ENCODE measurements at places on chromosomes 4 and X. TPM values are rescaled to one million over a fixed set of nuclear protein-coding genes. Genes with fewer than 3 reads are reported as not detected.
A peak's percentile ranks its signal among the peaks of the same experiment; 100 is the strongest.

GRCh38 chr4:84264652-84265051 is 234.4 kb downstream of the NKX6-1 start:
- no peak for DNase-seq

DNA sequence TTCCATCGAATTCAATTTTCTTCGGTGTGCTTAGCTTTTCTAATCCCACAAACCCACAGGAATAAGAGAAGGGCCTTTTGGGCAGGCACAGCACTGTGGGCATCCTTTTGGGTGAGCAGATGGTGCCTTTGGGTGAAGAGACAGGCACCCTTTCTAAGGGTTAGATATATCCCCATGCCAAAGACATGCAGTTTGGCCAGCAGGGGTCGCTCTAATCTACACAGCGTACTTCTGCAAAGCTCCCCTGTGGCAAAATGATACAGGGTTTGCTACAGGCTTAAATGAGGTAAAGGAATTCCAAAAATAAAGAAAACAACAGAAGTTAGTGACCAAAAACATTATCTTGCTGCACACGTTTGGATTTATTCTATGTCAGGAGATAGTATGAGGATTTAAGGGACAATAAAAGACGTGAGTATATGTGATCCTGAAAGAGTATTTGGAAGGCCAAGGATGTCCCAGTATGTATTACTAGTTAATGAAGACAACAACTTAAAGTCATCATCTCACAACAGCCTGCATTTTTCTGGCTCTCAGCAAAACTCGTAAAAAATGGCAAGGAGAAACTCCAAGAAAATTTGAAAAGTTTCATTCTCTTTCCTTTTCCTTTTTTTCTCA is 49.5 kb downstream of the PHEX start:
- peak; percentile 61 for DNase-seq

- DNase-seq = no peak
Observed at GRCh38 chr4:127446427-127446885, 186.3 kb upstream of the INTU start.

DNA sequence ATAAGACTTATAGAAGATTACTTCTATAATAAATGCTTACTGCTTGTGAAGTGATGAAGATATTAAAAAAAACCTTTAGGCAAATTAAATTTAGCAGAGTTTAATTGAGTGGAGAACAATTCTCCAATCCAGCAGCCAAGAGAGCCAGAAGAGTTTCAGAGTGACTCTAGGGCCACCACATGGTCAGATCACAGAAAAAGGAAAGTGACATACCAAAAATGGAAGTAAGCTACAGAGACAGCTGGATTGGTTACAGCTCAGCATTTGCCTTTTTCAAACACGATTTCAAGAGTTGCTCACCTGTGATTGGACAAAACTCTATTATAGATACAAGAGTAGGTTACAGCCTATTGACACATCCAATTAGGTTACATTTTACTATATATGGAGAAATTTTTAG is 79.0 kb upstream of the TRAM1L1 start:
- DNase-seq = no peak

DNA sequence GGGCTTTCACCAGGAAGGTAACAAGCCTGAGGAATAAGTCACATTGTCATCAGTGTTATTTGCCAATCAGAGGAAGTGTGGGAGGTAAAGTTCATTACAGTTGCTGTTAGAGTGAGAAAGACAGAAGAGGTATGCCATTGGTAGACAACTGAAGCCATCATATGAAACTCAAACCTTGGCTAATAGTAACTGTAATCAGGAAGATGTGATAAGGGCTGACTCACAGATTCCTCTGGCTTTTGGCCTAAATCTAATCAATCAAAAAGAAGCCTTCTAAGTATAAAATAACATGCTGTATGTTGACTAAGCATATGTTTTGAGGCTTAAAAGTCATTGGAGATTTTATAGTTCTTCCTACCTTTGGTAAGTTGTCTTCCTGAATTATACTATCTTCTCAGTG is 242.8 kb downstream of the PCDH7 start:
- no peak for DNase-seq

DNA sequence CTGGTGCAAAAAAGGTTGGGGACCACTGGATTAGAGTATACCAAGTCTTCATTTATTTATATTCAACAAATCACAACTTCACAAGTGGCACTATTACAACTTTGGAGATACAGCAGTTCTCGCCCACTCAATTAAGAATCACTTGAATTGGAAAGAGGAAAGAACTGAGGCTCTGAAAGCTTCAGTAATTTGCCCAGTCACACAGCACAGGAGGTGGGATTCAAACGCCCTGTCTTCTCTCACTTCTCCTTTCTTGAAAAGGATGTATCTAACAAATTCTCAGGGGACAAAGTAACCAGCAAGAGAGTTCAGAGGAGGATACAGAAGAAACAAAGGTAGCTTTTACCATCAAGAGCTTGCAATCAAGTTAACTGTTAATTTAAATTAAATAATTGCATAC is 12.4 kb downstream of the SMIM14 start:
- peak; percentile 41 for DNase-seq

DNA sequence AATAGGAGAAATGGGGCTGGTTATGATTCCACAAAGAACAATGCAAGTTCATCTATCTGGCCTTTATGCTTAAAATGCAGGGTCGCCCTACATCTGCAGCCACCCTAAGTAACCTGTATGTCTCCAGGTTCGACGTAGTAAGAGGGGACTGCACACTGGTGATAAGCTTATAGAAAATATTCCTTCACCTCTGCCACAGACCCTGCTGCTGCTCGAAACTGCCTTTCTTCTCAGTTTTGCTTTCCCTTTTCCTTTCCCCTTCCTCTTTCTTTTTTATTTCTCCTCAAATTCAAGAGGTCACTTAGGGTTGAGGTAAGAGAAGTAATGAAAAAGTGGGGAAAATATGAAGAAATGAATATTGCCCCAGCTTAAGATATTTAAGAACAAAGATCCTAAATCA is 123.5 kb downstream of the DCHS2 start:
- no peak for DNase-seq

GRCh38 chr4:83709627-83710026 is 173.7 kb downstream of the GPAT3 start:
- DNase-seq = no peak

DNA sequence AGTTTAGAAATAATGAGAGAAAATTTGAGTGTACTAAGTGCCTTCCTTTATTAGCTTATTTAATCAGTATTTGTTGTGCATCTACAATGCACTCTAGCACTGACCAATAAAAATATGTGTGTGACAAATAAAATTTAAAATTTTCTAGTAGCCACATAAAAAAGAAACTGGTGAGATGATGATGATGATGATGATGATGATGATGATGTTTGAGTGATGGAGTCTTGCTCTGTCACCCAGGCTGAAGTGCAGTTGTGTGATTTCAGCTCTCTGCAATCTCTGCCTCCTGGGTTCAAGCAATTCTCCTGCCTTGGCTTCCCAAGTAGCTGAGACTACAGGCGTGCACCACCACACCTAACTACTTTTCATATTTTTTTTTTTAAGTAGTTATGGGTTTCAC is 110.2 kb downstream of the RNF150 start:
- no peak for DNase-seq

The FSTL5 gene
- not detected for total RNA-seq

The USP51 gene
- 0.83 TPM for total RNA-seq

The TIGD4 gene
- total RNA-seq = not detected

The CXXC4 gene
- 3.5 TPM for total RNA-seq

The ABCD1 gene
- total RNA-seq = 94.2 TPM

The DRP2 gene
- 0.19 TPM for total RNA-seq

The RHOXF2 gene
- not detected for total RNA-seq

The ESX1 gene
- total RNA-seq = not detected
